Hematopoietic multipotent progenitor cell treated with erythropoietin and hydrocortisone succinate and interleukin-3 and kit ligand, for 4 days (in vitro differentiated cells): ENCODE measurements at places on chromosomes 2 and 18.

GRCh38 chr2:106159866-106160785 lies 34.0 kb downstream of the UXS1 start:
- DNase-seq: peak; percentile 75

DNA sequence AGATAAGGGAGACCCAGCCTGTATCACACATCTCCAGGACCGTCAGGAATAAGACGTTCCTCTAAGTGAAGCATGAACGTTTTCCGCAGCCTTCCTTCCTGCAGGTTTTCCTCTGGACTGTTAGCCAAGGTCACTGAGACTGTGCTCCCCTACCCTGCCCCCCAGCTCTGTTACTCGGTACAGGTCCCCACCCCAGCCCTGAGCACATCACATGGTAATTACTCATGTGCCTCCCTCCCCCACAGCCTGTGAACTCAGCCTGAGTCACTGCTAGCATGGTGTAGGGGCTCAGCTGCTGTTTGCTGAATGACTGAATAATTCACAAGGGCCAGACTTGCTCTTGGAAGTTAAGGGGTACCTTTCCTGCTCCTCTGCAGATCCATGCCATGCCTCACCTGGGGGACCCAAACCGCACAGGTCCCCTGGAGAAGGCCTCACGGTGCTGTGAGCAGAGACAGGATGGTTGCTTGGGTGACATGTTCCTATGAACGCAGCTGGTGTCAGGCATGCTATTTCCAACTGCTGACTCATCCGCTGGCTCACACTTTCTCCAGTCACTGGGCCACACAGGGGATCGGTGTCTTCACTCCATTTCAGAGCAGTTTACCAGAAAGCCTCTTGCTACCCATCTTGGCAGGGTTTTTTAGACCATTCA lies 88.2 kb downstream of the PLB1 start:
- peak; percentile 77 for DNase-seq

DNA sequence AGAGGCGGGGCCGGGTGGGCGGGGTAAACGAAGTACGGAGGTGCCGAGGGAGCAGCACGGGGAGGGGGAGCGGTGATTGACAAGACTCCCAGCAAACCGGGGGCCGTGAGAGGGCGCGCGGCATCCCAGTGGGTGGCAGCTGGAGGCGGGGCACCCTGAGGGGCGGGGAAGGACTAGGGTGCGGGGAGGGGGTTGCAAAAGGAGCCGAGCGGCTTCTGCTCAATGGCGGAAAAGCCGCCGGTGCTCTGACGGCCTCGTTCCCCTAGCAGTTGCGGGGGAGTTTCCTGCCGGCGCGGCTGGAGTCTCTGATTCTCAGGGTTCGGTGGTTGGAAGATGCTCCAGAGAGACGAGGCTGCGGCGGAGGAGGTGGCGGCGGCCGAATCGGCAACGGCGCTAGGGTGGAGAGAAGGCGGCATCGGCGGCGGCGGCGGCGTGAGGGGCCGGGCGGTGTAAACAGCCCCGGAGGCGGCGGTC lies at the start of gene PPM1B:
Gene PPM1B (plus strand): TSS at position 195 of the 474 bp plus-strand sequence. CDS start 32,325 bp downstream, outside the sequence.
- DNase-seq: no peak

DNA sequence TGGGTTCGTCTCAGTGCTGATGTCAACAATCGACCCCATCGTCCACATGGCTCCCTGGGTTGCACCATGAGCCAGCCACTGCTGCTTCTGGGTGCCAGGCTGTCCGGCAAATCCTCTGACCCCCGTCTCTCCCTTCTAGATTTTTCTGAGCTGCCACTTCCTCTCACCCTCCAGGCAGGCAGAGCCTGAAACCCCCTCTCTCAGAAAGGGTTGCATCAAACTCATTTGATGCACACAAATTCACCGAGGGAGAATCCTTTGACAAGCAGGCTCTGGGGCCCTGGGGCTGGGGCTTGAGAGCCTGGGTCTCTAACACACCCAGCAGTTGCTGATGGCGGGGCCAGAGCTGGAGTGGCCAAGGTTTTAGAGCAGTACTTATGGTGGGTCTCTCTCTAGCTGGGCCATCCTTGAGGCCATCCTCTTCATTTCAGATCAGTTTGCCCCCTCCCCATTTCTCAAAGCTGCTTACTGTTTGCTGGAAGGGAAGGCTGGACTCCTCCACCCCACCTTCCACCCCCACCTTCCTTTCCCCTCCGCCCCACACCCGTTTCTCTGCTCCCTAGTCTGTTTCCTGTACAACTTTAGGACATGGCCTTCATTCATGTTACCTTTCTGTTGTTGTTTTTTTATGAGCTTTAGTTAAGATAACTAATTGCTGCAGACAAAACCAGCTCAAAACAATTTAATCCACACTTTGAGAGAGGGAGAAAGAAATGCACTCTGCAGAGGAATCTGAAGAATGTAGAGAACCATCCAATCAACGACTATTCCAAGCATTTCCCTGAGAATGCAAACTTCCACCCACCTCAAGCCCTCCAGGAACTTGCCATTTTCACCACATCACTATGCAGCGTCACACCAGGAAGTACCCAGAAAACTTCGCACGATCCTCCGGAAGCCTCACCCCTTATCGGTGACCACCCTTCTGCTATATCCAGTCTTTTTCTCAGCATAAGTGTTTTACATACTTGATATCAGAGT lies 69.5 kb downstream of the ARL4C start:
- DNase-seq: peak; percentile 61

GRCh38 chr2:84417453-84418145 lies 41.5 kb downstream of the SUCLG1 start:
- no peak for DNase-seq

GRCh38 chr2:47660168-47660567 lies 122.8 kb upstream of the MSH6 start:
- DNase-seq: no peak

DNA sequence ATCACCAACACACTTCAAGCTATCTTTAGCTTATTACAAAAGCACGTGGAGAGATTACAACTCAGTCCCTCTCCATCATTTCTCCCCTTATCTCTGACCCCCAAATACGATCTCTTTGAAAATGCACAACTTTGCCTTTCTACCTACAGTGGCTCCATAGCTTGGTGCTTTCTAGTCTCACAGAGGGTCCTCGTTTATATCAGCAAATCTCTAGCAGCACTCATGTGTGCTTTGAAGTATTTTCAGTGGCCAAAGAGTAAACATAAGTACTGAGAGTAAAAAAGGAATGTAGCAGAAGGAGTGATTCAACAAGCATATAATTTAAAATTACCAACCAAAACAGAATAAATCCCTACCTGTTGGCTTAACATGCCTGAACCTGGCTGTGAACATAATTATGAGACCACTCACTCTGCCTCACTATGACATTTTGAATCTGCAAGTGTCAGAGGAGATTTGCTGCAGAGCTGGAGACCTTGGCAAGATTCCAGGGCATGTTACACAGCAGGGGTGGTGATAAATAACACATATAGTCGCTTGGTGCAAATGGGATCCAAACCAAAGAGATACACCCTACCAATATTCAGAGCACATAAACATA lies 54.6 kb downstream of the LAMA3 start:
- DNase-seq: peak; percentile 17

- DNase-seq: peak; percentile 37
Observed at GRCh38 chr18:62828852-62829251, 113.5 kb downstream of the PHLPP1 start.

- DNase-seq: no peak
Observed at GRCh38 chr18:56315363-56315762, 323.0 kb downstream of the TXNL1 start.
